Activated CD8-positive, alpha-beta T cell treated with anti-CD3 and anti-CD28 coated beads for 36 hours (primary cell): ENCODE measurements at places on chromosomes 6 and 20. TPM values are rescaled to one million over a fixed set of nuclear protein-coding genes. Genes with fewer than 3 reads are reported as not detected.
A peak's percentile ranks its signal among the peaks of the same experiment; 100 is the strongest.

PSORS1C1 gene
- total RNA-seq: not detected

DNA sequence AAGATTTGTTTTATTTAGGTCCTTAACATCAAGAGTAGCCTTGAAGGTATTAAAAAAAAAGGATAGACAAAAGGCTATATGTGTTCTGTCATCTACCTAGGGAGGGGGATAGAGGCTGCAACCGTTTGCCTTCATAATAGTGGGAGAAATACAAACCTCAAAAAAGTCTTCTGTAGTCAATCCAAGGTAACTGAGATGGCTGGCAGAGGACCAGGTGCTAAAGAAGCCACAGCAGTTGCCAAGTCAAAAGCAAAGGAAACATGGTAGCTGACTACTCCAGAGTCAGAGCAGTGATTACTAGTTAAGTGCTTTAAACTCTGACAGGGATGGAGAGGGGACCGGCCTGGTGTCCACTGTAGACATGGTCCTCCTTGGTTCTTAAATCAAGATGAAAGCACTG is 249.4 kb downstream of the PTPRK start:
- no peak for DNase-seq
- H3K36me3 ChIP-seq: no peaks in the 10 kb centered on the region
- H3K27ac ChIP-seq: no peak overlapping the region
- no peaks in the 10 kb centered on the region for H3K27me3 ChIP-seq
- H3K4me1 ChIP-seq: peaks cover 7% of the 10 kb centered on the region

DNA sequence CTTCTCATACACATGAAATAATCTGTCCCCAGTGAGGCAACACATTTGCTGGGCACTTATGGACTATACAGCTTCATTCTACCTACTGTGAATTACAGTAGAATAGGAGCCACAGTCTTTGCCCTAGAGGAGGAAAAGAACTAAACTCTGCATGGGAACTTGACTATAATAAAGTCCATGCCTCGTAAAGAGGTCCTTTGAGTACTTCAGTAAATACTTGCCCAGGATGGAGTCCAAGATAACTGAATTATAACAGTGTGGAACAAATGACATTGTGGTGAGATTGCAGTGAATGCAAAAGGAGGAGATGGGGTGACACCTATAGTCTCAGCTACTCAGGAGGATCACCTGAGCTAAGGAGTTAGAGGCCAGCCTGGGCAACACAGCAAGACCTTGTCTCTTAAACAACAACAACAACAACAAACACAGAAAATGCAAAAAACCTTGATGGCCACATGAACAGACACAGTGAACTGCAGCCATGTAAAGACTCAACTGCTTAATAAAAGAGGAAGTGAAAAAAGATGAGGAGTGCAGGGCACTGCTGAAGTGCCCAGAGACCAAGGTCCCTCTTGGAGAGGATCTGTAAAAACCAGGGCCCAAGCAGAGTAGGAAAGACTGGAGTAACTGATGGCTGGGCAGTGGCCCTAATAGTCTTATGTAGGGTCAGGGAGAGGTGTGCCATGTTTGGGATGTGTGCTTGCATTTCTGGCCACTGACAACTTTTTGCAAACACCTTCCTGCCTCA is 3.7 kb downstream of the MRPS18A start:
- DNase-seq: no peak
- peaks cover 45% of the 10 kb centered on the region for H3K4me1 ChIP-seq
- no peak overlapping the region for H3K4me3 ChIP-seq
- H3K36me3 ChIP-seq: peaks cover 21% of the 10 kb centered on the region
- H3K27me3 ChIP-seq: no peaks in the 10 kb centered on the region
- H3K27ac ChIP-seq: peak overlapping the region; percentile 50

- no peak overlapping the region for H3K27ac ChIP-seq
- peaks cover 18% of the 10 kb centered on the region for H3K4me1 ChIP-seq
- no peak for DNase-seq
- H3K4me3 ChIP-seq: no peak overlapping the region
- H3K36me3 ChIP-seq: peaks cover 40% of the 10 kb centered on the region
Observed at GRCh38 chr20:58344741-58345140, 35.2 kb downstream of the RAB22A start.
